ENCODE measurements at places on chromosomes 6 and 20. TPM values are rescaled to one million over a fixed set of nuclear protein-coding genes. Genes with fewer than 3 reads are reported as not detected.

Gene RSPH9
- 0.28 TPM for total RNA-seq

Gene DSP
- total RNA-seq = 20.1 TPM

Gene FERMT1
- total RNA-seq = 0.95 TPM

Gene ZNF391
- total RNA-seq = 4.4 TPM

Gene OPN5
- not detected for total RNA-seq

Gene ARMC12
- 1.4 TPM for total RNA-seq

Gene TRAPPC3L
- total RNA-seq = not detected

Gene TRIM10
- total RNA-seq = not detected

Gene FOXF2
- 12.7 TPM for total RNA-seq

Gene COL11A2
- 0.57 TPM for total RNA-seq

Gene PRL
- not detected for total RNA-seq

Gene HSPA1L
- total RNA-seq = 2.8 TPM

Gene IPCEF1
- 0.28 TPM for total RNA-seq

Gene FKBP1C
- 0.49 TPM for total RNA-seq

Gene EDEM2
- total RNA-seq = 34.7 TPM
